Activated T-cell treated with anti-CD3 and anti-CD28 coated beads, Interleukin-2, amount 50 U/mL, for 4 hours (primary cell): ENCODE measurements at places on chromosomes 12 and 14.

- DNase-seq, result no peak
Measured at GRCh38 chr12:116443821-116444589, 115.2 kb upstream of the MAP1LC3B2 start.

GRCh38 chr12:108622421-108622820, 11.3 kb downstream of the SELPLG start:
- DNase-seq, result no peak

DNA sequence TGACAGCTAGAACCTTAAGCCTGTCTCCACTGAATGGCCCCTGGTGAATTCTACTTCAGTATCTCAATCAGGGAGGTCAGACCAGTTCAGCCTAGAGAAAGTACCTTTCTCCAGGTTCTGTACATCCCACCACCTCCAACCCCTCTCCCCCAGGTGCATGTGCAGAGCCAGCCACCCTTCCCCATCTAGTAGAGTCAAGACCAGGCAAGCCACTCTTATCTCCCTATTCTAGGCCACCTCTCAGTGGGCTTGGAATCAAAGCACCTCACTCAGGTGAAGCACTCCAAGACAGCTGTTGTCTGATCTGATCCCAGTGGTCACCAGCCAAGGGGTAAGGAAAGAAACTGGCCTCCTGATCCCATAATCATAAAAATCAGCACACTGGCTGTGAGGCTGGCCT, 340.9 kb downstream of the BCL11B start:
- no peak for DNase-seq

- no peak for DNase-seq
Measured at GRCh38 chr12:114681116-114681871, 2.7 kb downstream of the TBX3 start.

DNA sequence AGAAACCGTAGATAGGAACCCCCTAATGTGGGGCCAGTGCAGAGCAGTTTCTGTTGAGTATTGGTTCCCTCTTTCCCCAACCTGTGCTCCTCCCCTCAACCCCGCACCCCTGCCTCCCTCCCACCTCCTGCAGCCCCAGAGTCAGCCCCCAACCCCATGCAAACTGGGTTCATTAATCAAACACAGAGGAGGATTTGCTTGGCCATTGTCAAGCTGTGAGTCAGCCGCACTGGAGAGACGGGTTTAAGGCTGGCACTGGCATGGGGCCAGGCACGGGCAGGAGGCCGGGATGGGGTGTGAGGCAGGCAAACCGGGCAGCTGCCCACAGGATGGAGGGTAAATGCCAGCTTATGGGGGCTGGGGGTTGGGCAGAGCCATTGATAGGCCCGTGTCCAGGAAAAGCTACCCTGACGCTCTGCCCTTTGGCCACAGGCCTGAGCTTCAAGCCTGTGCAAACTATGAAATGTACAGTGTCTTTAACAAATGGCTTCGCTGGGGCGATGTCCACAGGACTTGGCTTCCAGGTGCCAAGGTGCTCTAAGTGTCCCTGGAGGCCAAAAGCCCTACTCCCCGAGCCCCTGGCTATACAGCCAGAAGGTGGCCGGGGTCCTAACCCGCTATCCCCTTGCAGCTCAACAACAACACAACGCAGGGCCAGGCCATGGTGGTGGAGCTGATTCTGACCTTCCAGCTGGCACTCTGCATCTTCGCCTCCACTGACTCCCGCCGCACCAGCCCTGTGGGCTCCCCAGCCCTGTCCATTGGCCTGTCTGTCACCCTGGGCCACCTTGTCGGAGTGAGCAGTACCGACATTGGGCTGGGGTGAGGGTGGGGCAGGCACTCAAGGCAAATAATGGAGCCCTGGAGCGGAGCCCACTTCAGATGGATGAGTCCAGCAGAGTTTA, 1.4 kb downstream of the AQP5 start:
- no peak for DNase-seq

GRCh38 chr14:41505491-41505890, 101.2 kb upstream of the LRFN5 start:
- DNase-seq, result no peak
